Upper lobe of left lung (tissue), 6 donors: ENCODE measurements at places on chromosomes 2 and 18. TPM values are rescaled to one million over a fixed set of nuclear protein-coding genes. Genes with fewer than 3 reads are reported as not detected.

- H3K27me3 ChIP-seq: no peaks in the 10 kb centered on the region
- no peaks in the 10 kb centered on the region for H3K36me3 ChIP-seq
- H3K4me3 ChIP-seq: no peak overlapping the region
- DNase-seq: no peak
- H3K27ac ChIP-seq: no peak overlapping the region
- H3K4me1 ChIP-seq: no peaks in the 10 kb centered on the region
Measured at GRCh38 chr18:67211646-67212045, 304.9 kb downstream of the DSEL start.

- DNase-seq: no peak
- H3K4me3 ChIP-seq: no peak overlapping the region
- no peak overlapping the region for H3K27ac ChIP-seq
Measured at GRCh38 chr2:54000524-54000923, 29.7 kb upstream of the PSME4 start.

GRCh38 chr2:9712263-9712662 lies 81.5 kb upstream of the YWHAQ start:
- no peaks in the 10 kb centered on the region for H3K27me3 ChIP-seq
- no peak for DNase-seq
- no peak overlapping the region for H3K4me3 ChIP-seq

DNA sequence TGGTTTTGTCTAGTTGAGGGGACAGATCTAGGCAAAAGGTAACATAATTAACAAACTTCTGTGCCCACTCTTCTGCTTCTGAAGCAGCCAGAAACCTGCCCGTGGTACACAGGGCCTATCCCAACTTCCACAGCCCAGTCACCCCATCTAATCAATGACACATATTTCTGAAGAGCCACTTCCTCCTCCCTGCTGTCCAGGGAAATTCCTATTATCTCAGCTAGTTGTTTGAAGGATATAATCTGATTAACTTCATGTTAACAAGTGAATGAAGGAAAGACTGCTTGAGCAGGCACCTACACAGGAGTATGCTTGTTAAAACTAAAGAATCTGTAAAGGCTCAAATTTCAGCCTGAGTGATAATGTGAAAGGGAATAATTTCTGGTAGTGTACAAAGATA lies 61.4 kb downstream of the CCDC148 start:
- no peaks in the 10 kb centered on the region for H3K36me3 ChIP-seq
- no peaks in the 10 kb centered on the region for H3K4me1 ChIP-seq
- H3K4me3 ChIP-seq: no peak overlapping the region

- H3K4me3 ChIP-seq: no peak overlapping the region
- H3K4me1 ChIP-seq: no peaks in the 10 kb centered on the region
- no peak for DNase-seq
- no peaks in the 10 kb centered on the region for H3K36me3 ChIP-seq
- no peak overlapping the region for H3K27ac ChIP-seq
Measured at GRCh38 chr18:8841781-8842485, 136.6 kb downstream of the MTCL1 start.

GRCh38 chr2:9100080-9100876 lies 96.8 kb upstream of the MBOAT2 start:
- no peak overlapping the region for H3K4me3 ChIP-seq
- no peak for DNase-seq
- peaks cover 18% of the 10 kb centered on the region for H3K4me1 ChIP-seq
- no peaks in the 10 kb centered on the region for H3K27me3 ChIP-seq
- no peak overlapping the region for H3K27ac ChIP-seq

GRCh38 chr2:66156171-66156570 lies 278.8 kb upstream of the MEIS1 start:
- no peaks in the 10 kb centered on the region for H3K4me1 ChIP-seq
- DNase-seq: no peak
- no peak overlapping the region for H3K4me3 ChIP-seq
- no peaks in the 10 kb centered on the region for H3K27me3 ChIP-seq
- H3K36me3 ChIP-seq: no peaks in the 10 kb centered on the region

GRCh38 chr2:20148923-20149702 lies 75.8 kb downstream of the SDC1 start:
- H3K27me3 ChIP-seq: no peaks in the 10 kb centered on the region
- H3K4me3 ChIP-seq: no peak overlapping the region
- no peaks in the 10 kb centered on the region for H3K36me3 ChIP-seq
- DNase-seq: no peak

DNA sequence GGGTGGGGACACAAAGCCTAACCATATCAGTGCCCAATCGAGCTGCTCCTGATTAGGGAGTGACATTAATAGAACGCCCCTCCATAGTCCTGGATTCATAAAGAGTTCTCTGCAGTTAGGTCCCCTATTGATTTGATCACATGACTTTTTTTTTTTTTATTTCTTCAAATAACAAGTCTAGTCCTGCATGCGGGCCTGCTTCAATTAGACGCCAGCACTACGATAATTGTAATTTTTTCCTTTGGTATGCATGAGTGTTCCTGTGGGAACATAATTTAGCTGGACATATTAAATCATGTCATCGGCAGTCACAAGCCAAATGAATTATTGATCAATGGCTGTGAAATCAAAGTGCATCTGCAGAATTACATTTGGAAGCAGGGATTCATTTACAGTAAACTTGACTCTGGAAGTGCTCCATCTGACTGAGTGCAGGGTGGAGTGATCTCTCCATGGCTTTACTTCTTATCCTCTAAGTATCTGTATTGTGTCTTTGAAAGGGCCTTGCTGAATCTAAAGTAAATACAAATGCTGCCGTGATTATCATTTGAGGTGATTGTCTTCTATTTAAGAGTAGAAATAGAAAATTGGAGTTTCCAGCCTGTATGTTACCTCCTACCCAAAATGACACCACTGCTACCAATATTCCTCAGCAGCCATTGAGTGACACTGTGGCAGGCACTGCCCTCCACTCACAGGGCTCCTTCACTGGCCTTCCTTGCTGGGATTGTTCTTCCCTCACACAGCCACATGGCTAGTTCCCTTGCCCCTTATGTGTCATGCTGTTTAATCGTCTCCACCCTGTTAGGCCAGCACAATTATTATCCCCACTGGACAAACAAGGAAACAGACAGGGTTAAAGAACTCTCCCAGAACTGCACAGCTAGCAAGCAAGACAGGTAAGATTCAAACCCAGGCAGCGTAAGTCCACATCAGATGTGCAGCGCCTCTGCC lies 337.4 kb upstream of the ID2 start:
- no peak for DNase-seq
- no peaks in the 10 kb centered on the region for H3K4me1 ChIP-seq
- H3K27ac ChIP-seq: no peak overlapping the region
- H3K4me3 ChIP-seq: no peak overlapping the region
- H3K36me3 ChIP-seq: no peaks in the 10 kb centered on the region
- H3K27me3 ChIP-seq: no peaks in the 10 kb centered on the region

Gene CREG2
- total RNA-seq: not detected

Gene CFAP221
- total RNA-seq: 35.6 TPM

Gene KCNE4
- total RNA-seq: 1.3 TPM

Gene ZNF532
- total RNA-seq: 37.0 TPM

Gene SNED1
- total RNA-seq: 38.0 TPM

Gene MC4R
- not detected for total RNA-seq

Gene SPC25
- total RNA-seq: not detected

Gene CIDEA
- not detected for total RNA-seq

Gene WNT6
- 0.31 TPM for total RNA-seq

Gene KDSR
- total RNA-seq: 31.6 TPM
